ENCODE measurements at places on chromosomes 7 and 10. TPM values are rescaled to one million over a fixed set of nuclear protein-coding genes. Genes with fewer than 3 reads are reported as not detected.

DNA sequence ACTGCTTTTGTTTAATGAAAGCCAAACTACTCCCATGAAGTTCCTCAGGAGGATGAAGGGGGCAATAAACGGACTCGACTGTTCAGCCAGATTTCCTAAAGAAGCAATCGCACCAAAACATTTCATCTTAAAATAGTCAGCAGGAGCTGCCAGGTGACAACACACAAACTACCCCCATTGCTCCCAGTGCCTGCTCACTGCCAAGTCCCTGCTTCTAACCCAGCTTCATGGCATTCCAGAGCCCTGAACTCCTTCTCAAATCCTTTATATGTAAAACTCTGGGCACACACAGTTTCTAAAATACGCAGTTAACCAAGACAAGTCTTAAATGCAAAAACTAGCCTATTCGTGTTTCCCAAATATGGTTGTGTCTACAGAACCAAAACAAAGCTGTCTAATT is 110.0 kb downstream of the SORBS1 start:
- no peak for DNase-seq

GRCh38 chr7:76291351-76292212 is 10.9 kb upstream of the HSPB1 start:
- DNase-seq: peak; percentile 92

DNA sequence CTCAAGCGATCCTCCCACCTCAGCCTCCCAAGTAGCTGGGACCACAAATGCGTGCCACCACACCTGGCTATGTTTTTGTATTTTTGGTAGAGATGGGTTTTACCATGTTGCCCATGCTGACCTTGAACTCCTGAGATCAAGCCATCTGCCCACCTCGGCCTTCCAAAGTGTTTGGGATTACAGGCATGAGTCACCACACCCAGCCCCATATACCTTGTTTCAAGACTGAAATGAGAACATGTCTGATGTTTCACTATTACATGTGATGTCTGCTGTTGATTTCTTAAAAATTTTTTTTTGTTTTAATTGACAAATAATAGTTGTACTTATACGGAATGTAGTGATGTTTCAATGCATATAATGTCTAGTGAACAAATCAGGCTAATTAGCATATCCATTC is 14.5 kb downstream of the KLHL7 start:
- DNase-seq: no peak

DNA sequence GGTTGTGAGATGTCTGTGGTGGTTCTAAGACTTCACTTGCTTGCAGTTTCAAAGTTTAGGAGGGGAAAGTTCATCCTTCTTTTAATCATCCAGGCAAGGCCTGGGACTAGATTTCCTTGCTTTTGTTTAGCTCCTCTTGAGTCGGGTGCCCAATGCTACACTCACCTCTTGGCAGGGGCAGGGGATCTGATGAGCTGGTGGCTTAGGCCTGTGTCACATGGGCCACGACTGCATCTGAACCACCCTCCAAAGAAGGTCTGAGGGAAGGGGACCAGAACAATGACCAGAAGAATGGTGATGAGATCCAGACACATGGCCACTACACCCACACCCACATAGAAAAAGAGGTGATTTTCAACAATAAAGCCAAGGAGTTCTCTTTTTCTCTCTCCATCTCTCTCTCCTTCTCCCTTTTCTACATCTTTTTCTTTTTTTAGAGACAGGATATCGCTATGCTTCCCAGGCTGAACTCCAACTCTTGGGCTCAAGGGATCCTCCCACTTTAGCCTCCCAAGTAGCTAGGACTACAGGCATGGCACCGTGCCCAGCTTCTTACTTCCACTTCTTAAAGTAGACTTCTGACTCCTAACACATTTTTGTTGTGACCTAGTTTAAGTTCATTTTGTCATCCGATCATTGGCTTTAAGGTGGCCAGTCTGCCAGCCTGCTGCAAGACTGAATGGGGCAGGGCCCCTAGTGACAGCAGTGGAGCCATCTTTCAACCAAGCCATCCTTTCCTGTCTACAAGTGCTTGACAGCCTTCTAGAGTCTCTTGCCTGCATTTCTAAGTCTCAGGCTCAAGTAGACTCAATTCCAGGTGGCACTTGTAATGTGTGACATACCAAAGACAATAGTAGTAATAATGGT is 350.9 kb downstream of the RNLS start:
- DNase-seq: peak; percentile 93

GRCh38 chr7:17126413-17127268 is 171.8 kb upstream of the AHR start:
- DNase-seq: no peak

GRCh38 chr7:27103489-27104226 is 1.2 kb upstream of the HOXA2 start:
- no peak for DNase-seq

- no peak for DNase-seq
Measured at GRCh38 chr7:18508443-18509427, 13.2 kb downstream of the HDAC9 start.

- DNase-seq: no peak
Measured at GRCh38 chr7:292826-293225, 2.9 kb downstream of the FOXL3 start.

Gene LRRC4
- total RNA-seq: 3.3 TPM

DNA sequence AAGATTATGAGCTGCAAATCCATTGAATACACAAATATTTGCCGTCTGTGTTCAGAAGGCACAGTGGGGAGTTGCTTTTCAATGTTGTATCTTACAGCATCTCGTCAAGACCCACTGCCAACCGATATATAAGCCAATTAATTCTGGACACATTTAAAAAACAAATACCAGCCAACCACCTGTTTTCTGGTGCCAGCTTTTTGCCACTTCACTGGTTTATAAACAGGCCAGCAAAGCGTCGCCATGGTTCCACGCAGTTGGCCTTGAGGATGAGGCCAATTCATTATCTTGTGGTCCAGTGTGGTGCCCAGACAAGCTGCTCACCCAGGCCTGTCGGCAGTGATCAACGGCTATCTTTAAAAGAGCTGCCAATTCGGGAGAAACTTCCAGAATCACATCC is 321.0 kb downstream of the TCERG1L start:
- no peak for DNase-seq

DNA sequence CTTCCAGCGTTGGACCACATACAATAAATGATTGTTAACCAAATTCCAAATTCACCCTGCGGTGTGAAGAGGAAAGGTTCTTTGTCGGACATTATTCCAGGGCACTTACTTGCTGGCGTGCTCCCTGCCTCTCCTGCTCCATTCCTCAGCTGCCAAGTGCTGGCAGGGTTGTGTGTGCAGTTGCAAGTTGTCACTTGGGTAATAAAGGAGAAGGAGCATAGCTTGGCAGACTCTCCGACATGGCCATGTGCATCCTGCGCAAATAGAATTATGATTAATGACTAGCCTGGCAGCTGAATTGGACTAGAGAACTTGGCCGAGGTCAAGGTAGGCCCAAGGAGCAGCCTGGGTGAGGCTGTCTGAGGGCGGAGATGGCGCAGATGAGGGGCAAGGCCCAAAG is 92.3 kb upstream of the ELMO1 start:
- no peak for DNase-seq

Gene GNAT3
- total RNA-seq: not detected

- no peak for DNase-seq
Measured at GRCh38 chr10:120555842-120556532, 99.0 kb downstream of the PLPP4 start.

- DNase-seq: no peak
Measured at GRCh38 chr10:129491123-129491734, 24.2 kb downstream of the MGMT start.

DNA sequence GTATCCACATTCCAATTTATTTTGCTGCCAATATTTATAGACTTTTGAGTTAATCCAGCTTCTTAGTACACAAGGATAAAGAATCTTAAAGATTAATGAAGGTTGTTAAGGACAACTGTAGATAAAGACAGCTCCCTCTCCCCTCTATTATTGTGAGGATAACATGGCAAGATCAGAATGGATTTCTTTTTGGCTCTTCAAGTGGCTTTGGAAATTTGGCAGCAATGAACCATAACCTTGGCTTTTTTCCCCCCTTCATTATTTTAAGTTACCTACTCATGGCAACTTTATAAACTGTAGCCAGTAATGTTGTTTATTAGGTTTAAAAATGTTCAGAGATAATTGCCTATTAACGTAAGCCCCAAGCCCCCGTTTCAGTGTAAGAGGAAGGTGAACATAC is 131.1 kb upstream of the SLC26A5 start:
- DNase-seq: no peak

Gene VSIR
- total RNA-seq: 127 TPM

Gene TRIL
- 2.4 TPM for total RNA-seq

Gene HOXA2
- 0.12 TPM for total RNA-seq

Gene COL28A1
- 2.7 TPM for total RNA-seq

- no peak for DNase-seq
Measured at GRCh38 chr7:47179812-47180515, 401.9 kb downstream of the TNS3 start.

Gene CYP3A5
- total RNA-seq: 0.25 TPM

Gene SPDYE8
- not detected for total RNA-seq

Gene DPYSL4
- 45.2 TPM for total RNA-seq

DNA sequence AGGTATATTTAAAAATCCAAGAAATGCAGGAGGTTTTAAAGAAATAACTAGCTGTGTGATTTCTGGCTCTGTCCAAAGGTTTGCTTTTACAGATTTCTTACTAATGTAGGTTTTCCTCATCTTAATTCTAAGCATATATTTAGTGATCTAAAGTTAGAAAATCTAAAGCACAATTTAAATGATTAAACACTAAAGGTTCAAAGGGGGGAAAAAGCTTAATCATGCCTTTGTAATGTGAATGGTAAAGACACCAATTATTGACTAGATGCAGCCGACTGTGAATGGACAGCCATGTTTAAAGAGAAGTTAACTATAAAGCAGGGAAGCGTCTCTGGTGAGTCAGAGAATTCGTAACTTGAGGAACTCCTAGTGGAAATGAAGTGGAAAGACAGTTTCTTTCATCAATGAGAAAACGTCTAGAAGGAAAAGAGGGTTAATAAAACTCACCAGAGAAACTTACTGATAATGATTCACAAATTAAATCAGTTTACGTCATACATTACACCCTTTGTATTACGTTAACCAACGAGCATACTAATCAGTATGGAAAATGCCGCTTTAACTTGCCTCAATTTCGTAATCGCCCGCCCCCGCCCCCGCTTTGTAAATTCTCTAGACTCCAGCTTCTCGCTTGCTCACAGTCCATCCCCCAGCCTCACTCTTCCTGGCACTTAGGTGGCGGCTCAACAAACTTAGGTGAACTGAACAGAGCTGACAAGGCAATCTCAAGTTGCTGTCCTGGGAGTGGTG is 1.1 kb upstream of the HBP1 start:
- no peak for DNase-seq

Gene INMT
- 50.2 TPM for total RNA-seq

DNA sequence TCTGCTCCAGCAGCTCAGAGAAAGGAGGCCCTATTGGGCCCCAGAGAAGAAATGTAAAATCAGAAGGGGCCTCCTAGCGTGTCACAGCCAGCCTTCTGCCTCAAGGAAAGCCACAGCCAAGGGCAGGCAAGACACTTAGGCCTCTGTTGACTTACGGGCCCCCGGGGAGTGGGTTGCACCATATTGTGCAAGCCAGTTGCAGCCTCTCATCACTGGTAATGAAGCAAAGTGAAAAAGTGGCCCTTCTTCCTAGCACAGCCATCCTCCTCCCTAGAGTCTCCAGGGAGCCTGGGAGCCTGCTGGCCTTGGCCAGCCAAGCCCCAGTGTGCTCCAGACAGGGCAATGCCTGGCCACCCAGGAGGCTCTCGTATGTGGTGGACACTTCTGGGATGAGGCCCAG is 56.2 kb upstream of the GDF10 start:
- no peak for DNase-seq

Gene HTR7
- total RNA-seq: not detected

DNA sequence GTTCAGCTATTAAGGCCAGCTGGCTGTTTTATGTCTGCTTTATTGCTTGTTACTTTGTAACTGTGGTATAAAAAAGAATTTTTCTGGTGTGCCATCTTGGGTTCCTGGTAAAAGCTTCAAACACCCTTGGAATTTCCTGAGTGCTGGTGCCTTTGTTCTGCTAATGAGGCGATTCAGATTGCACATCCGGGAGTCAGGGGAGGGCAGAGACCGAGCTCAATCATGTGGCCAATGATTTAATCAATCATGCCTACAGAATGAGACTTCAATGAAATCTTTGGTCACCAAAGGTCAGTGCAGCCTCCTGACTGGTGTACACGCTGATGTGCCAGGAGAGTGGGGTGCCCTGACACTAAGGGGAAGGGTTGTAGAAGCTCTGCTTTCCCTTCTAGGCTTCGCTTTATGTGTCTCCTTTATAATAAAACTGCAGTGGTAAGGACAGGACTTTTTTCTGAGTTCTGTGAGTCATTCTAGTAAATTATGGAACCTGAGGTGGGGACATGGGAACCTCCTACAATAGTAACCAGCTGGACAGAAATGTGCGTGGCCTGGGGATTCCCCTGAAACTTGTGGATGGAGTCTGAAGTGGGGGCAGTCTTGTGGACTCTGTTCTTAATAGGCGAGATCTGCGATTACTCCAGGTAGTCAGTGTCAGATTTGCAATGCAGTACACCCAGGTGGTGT is 69.4 kb upstream of the OGDHL start:
- no peak for DNase-seq

DNA sequence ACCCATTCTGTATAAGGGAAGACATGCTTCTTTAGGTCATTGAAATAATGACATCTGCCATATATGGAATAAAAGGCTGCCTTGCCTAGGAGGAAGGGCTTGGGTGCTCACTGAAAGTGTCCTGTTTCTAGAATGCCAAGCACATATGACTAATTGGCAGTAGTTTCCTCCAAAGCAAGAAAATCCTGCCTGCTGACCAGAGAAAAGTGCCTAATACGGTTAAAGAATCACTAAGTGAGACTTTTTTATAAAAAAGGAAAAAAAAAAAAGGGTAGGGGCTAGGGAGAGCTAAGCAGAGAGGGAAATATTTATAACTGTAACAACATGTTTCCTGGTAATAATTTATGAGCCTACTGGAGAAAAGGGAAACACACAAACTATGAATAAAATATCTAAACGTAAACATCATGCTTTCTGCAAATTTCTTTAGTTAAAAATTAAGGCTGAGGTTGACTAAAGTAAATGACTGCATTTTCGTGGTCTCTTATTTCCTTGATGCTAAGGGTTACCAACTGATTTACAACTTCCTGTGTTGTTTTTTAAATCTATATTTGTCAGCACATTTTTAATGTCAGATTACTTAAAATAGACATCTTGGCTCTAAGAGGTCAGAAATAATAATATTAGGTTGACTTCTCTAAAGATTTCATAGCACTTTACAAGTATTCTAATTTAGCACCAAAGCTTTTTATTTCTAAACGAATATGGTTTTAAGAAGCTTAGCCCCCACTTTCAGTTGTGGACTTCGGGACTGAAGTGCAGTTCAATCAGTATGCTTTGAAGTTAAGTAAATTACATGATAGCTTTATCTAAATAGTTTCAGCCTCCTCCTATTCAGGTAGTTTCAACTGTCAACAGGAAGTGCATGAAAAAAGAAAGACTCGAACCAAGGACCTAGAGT is 89.6 kb downstream of the CABCOCO1 start:
- DNase-seq: no peak

Gene SPDYE1
- not detected for total RNA-seq

Gene SEMA3E
- total RNA-seq: 0.12 TPM

- DNase-seq: no peak
Measured at GRCh38 chr10:20993830-20994527, 96.9 kb upstream of the NEBL start.

Gene ACSM6
- total RNA-seq: not detected

- DNase-seq: no peak
Measured at GRCh38 chr7:141466151-141466904, 84.9 kb upstream of the AGK start.

- DNase-seq: no peak
Measured at GRCh38 chr10:130337305-130337640, 201.1 kb downstream of the GLRX3 start.

Data from left ventricle myocardium superior (tissue), 1 donor.